ENCODE measurements at places on chromosomes 16 and 17.

DNA sequence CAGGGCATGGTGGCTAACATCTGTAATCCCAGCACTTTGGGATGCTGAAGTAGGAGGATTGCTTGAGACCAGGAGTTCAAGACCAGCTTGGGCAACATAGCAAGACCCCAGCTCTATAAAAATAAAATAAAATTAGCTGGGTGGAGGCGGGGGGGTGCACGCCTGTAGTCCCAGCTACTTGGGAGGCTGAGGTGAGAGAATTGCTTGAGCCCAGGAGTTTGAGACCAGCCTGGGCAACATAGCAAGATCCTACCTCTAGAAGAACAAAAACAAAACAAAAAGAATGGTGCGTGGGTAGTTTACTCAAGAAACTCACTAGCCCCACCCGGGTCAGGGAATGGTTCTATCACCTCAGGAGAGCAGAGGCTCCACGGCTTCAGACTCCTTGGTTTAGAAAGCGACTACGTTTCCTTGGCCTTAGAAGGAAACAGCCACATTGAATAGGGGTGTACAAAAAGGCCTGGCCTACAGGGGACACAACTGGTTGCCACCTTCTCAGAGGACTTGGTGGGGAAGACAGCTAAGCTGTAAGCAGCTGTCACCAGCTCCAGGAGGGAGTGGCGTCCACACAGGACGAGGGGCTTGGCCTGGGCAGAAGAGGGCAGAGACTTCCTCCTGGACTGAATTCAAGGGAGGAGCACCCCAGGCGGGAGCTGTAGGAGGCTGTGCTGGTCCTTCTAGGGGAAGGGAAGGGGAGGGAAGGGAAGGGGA, 716 bp downstream of the TK1 start:
- no peak for DNase-seq

- DNase-seq, result no peak
Measured at GRCh38 chr16:11158018-11158417, 98.0 kb downstream of the SOCS1 start.

DNA sequence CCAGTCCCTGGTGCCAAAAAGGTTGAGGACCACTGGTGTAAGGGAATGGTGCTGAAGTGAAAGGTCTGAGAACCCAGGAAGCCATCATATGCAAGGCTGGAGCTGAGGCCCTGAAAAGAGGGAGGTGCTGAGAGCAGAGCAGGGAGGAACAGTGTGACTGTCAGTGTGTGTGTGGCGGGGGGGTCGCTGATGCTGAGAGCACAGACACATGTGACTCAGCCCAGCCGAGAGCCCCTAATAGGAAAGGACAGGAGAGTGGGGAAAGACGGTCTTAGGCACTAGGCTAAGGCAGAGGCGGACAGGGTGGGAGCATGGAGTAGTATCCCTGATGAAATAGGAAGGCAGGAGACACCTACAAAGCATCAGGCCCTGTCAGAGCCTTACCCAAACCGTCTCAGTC, 1.2 kb downstream of the B9D1 start:
- DNase-seq, result no peak

DNA sequence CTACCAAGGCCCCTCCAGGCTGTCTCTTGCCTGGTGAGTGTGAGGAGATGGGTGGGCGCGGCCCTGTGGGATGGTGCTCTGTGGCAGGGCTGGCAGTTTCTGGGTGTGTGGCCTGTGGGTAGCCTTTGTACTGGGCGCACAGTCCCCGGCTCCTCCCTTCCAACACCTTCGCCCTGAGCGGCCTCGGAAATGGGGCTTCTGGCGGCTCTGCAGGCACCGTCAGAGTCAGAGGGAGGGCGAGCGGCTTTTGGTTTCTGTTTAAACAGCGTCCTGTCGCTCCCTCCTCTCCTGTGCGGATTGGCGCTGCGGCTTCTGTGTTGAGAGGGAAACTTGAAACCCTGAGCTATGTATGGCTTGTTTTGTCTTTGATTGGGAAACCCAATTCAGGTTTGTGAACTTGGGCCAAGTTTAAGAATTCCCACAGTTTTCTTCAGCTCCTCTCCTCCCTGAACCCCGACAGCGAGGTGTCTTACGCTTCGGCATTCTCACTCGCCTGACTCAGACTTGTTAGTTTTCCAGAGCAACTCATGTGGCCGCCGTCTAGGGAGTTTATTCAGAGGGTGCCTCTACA, 8.3 kb upstream of the ZNF750 start:
- no peak for DNase-seq

DNA sequence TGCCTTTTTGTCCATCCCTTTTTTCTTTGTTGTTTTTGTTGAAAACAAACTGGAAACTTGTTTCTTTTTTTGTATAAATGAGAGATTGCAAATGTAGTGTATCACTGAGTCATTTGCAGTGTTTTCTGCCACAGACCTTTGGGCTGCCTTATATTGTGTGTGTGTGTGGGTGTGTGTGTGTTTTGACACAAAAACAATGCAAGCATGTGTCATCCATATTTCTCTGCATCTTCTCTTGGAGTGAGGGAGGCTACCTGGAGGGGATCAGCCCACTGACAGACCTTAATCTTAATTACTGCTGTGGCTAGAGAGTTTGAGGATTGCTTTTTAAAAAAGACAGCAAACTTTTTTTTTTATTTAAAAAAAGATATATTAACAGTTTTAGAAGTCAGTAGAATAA, 4.9 kb downstream of the SOX9 start:
- DNase-seq, result no peak

- no peak for DNase-seq
Measured at GRCh38 chr17:37048811-37049210, 100.1 kb downstream of the AATF start.

DNA sequence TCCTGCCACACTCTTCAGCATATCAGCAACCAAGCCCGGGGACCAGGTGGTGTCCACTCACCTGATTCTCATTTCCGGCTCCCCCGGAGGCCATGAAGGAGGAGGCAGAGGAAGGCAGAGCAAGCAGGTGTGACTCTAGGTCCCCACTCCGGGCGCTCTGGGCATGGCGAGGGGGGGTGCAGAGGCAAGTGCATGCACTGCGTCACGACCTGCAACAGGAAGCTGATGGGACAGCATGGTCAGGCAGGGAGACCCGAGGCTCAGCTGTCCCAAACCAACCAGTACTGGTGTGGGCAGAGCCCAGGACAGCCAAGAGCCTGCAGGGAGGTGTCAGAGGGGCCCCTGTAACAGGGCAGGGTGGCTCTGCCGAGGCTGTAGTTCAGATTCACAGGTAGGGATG, 2.1 kb upstream of the ENGASE start:
- no peak for DNase-seq

GRCh38 chr16:3084491-3084890, 14.6 kb downstream of the ZSCAN10 start:
- DNase-seq, result no peak

GRCh38 chr17:16258901-16259300, 41.9 kb downstream of the PIGL start:
- DNase-seq, result no peak

GRCh38 chr16:23206986-23207385, 24.4 kb downstream of the SCNN1G start:
- no peak for DNase-seq

DNA sequence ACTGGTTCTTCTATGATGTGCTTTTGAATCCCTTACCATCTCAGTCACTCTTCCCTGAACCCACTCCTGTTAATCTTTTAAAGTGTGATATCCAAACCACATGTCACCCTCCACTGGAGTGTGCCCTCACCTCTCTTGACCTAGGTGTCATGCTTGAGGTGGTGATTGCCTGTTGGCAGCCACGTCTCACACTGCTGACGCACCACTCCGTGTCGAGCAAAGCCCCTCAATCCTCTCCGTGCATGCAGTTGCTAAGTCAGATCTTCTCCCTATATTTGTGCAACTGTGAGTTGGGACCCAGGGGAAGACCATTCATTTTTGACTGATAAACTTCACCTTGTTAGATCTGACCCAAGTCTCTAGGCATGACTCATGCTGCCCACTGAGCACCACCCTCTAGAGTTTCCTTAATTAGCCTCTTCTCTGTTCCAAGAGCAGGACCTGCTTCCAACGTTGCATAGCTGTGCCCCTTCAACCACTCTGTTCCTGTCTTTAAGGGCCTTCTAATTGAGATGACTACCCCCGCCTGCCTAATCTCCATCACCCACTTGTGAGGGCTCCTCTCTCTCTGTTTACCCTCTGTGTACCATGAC, 2.7 kb downstream of the MYH13 start:
- DNase-seq, result no peak

- no peak for DNase-seq
Measured at GRCh38 chr16:20114356-20114755, 40.7 kb upstream of the GPR139 start.

DNA sequence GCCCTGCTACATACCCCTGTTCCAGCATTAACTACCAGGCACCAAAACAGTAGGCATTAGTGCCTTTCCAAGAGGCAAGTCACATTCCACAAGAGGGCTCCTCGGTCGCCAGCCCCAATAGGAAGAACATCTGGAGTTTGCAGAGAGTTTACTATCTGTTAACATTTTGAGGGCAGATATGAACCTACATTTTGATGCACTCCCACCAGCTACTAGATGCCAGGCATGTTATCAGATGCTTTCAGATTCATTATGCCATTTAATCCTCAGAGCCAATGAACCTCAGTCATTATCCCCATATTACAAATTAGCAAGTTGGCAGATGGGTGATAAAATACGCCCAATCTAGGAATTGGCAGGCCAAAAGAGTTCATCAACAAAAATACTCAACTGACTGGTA, 4.2 kb upstream of the CMTM2 start:
- DNase-seq, result no peak

GRCh38 chr17:58353389-58353825, 1.4 kb upstream of the SUPT4H1 start:
- DNase-seq, result no peak

GRCh38 chr17:11363565-11364117, 122.6 kb downstream of the SHISA6 start:
- no peak for DNase-seq

GRCh38 chr16:11402051-11402744, 56.9 kb downstream of the RMI2 start:
- DNase-seq, result no peak

DNA sequence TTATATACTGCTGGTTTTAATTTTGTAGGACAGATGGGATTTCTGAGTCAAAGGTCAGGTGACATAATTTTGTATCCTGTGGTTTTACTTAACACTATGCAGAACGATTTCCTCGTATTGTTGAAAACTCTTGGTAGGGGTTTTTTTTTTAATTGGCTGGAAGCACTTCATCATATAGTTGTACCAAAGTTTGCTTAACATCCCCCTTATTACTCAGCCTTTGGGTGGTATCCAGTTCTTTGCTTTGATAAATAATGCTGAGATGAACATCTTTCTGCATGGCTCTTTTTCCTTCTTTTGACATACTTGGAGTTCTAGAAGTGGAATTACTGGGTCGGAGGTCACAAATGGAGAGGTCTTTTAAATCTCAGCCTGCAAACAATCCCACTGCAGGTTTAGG, 419.1 kb downstream of the MAF start:
- no peak for DNase-seq

- DNase-seq, result no peak
Measured at GRCh38 chr16:5649762-5650743, 552.5 kb upstream of the EEF2KMT start.

DNA sequence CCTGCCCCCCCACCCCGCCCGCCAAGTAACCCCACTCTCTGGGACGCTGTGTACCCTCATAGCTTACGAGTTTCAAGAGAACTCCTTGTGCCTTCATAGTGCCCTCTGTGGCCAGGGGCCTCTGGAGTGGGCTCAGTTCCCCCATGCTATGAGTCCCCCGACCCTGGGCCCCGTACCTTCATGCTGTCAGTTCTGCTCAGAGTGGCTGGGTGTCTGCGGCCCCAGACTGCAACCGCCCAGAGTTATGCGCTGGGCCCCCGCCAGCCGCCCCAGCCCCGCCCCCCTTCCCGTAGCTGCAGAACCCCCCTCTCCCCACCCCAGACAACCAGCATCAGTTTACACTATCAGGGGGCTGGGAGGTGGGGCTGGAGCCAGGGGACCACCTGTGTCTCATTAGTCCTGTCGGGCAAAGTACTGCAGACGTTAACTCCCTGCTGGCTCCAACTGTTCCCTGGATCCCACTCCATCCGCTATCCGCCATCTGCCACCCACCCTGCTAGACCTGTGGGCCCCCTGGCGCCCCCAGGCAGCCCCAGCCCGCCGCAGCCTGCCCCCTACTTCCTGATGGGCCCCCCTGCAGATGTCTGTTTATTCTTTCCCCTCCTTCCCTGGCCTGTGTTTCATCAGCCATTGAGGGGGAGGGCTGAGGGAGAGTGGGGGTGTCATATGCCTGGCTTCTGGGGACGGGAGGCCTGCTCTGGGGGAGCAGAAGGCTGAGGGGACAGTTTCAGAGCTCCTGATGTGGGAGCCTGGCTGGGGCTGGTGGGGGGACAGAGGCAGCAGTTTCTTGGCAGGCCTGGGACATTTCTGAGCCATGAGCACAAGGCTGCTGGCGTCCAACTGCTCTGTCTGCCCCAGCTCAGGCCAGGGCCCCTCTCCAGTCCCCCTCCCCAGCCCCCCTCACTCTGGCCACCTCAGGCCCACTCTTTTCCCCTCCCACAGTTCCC, at the start of gene MFAP4:
TSS of gene MFAP4 (minus strand) at position 217 of the 947 bp plus-strand sequence. CDS start at position 182, 35 bp downstream.
- no peak for DNase-seq

DNA sequence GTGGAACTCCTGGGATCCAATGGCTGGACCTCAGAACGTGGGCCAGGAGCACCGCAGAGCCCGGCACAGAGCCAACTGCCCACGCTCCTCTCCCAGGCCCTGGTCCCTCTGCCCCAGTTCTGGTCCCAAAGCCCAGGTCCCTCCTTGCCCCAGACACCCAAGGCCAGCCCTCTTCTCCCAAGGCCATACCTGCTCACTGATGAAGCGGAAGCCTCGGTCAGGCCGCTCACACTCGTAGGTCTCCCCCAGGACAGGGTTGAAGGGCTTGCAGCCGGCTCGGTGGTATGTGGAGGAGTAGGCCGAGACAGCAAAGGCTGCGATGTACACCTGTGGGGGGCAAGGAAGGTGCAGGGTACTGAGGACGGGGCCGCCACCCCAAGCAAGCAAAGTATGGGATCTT, 8.5 kb downstream of the OSBPL7 start:
- DNase-seq, result no peak

DNA sequence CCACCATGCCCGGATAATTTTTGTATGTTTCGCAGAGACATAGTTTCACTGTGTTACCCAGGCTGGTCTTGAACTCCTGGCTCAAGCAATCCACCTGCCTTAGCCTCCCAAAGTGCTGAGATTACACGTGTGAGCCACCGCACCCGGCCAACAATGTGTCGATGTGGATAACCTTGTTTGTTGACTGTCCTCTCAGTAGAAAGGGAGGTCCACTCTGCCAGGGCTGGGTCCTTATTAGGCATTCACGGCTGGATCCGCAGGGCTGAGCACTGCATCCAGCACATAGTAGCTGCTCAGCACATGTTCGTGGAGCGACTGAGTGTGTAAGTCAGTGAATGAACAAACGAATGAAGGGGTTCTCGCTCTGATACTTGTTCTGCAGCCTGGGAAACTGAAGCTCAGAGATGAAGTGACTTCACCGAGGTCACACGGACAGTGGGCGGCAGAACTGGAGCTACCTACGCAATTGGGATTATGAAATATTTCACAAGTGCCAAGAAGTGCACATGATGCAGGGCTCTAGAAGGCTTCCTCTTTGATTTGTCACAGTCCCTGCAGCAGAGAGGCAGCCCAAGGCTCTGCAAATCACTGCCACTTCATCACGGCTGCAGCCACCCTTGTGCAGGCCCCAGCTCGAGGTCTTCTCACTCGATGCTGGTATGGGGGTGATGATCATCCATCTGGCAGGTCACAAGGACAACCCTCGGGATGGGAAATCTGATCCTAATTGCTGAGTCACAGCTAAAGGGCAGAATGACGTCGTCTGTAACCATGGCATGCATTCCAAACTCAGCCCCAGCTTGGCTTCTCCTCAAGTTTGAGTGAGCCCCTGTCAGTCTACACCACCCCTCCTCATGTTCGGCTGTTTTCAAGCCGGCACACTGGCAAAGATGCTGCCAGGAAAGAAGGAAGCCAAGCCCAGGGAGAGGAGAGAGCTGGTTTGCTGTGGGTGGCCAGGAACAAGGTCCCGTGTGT, 28.0 kb upstream of the SNN start:
- no peak for DNase-seq

GRCh38 chr17:81905424-81905875, 3.4 kb downstream of the NPB start:
- DNase-seq, result no peak

Data from stimulated activated CD4-positive, alpha-beta T cell treated with anti-CD3 and anti-CD28 coated beads, Interleukin-2, amount 100 ng/mL, for 48 hours (primary cell).